NCI-H774 (cell line): ENCODE measurements at places on chromosomes 6 and 20.

GRCh38 chr6:84467296-84467695, 239.9 kb upstream of the CEP162 start:
- no peak for DNase-seq

DNA sequence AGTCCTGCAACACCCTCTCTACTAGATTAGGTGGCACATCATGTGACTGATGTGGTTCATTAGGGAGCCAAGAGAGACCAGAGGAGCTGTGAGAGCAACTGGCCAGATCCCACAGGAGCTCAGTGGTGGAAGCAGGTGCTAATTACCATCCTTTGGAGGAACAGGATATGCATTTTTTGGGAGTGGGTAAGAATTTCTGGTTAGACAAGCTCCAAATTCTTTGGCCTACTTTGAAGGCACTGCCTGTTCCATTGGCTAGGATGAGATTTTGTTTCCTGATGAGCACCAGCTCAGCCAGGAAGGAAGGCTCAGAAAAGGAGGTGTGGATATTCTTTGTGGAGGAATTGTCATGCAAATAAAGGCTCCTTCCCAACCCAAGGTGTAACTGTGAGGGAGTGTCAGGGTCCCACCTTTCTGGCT, 130.3 kb upstream of the BMP2 start:
- no peak for DNase-seq

DNA sequence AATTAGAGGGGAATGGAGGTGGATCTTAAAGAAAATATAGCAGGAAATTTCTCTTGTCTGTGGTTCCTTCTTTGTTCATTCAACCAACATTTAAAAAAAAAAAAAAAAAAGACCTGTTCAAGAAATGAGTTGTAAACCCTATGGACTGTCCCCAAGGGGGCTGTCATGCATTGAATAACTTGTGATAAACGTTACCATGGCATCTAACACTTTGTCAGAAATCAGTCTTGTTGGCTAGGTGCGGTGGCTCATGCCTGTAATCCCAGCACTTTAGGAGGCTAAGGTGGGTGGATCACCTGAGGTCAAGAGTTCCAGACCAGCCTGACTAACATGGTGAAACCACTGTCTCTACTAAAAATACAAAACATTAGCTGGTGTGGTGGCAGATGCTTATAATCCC, 381.7 kb downstream of the BCKDHB start:
- DNase-seq = no peak

DNA sequence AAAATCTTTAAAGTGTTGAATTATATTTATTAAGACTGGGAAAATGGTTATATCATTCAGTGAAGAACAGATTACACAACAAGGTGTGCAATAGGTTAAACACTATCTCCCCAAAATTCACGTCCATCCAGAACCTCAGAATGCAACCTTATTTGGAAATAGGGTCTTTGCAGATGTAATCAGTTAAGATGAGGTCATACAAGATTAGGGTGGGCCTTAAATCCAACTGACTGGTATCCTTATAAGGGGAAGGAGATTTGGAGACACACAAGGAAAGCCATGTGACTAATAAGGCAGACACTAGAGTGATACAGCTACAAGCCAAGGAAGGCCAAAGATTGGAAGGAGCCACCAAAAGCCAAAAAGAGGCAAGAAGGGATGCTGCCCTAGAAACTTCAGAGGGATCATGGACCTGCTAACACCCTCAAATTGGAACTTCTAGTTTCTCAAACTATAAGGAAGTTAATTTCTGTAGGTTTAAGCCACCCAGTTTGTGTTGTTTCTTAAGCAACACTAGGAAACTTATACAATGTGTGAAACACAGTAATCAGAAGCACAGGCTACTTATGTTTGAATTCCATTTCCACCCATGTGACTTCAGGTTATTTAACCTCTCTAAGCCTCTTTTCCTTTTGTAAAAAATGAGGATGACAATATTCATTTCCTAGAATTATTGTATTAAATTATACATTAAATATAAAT, 16.9 kb downstream of the ILRUN start:
- no peak for DNase-seq

- peak; percentile 63 for DNase-seq
Measured at GRCh38 chr6:132813173-132813856, 1.1 kb upstream of the RPS12 start.

DNA sequence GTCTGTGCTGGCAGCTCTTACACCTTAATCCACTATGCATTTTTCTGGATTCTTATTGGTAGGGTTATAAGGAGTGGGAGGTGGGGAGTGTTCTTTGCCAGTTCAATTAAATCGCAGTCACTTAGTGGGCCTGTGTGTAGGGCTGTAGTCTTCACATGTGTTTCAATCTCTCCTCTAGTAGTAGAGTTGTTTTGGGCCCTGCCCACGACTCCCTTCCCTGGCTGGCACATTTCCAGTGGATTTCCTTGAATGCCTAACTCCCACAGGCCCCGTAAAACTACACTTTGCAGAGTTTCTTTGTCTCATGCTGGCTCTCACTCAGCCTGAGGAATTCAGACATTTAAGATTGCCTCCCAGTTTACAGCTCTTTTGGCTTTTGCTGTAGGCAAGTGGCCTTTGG, 414.0 kb upstream of the OPRM1 start:
- no peak for DNase-seq

DNA sequence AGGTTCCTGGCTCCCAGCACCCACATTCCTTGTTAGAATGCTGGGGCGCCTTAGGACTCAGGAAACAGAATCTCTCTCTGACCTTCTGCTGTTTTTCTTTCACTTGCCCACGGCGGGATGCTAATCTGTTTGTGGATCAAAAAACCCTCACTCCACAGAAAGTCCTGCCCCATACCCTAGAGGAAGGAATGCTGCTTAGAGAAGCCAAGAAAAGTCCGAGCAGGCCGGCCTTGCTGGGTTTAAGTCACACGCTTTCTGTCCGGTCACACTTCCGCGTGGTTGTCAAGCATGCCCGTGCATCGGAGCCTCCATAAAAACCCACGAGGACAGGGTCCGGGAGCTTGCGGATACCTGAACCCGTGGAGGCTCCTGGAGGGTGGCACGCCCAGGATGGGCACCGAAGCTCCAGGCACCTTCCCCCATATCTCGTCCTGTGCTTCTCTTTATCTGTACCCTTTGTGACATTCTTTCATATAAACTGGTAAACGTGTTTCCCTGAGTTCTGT, 223.1 kb downstream of the NRN1 start:
- no peak for DNase-seq

DNA sequence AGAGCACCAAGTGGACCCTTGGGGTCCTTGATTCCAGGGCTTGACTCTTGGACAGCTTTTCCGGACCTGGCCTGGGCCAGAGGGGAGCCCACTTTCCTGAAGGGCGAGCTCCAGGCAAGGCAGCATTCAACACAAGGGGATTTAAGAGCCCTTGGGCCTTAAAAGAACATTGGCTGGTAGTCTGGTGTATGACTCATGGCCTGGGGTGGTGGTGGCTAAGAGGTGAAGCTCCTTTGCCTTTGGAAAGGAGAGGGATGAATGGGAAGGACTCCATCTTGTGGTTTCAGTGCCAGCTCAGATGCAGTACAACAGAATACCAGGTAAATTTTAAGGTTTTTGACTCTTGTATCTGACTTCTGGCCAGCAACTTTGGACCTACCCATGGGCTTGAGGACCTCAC, 760.7 kb downstream of the GRIK2 start:
- DNase-seq = no peak
